ENCODE measurements at places on chromosomes 4 and X.
A peak's percentile ranks its signal among the peaks of the same experiment; 100 is the strongest.

- no peak for DNase-seq
Measured at GRCh38 chrX:4451591-4451990, 738.1 kb upstream of the PRKX start.

- no peak for DNase-seq
Measured at GRCh38 chr4:57490520-57491255, 380.5 kb upstream of the IGFBP7 start.

- no peak for DNase-seq
Measured at GRCh38 chr4:181166742-181167399, 1076.3 kb upstream of the TENM3 start.

- DNase-seq: no peak
Measured at GRCh38 chr4:159871141-159871540, 768.3 kb downstream of the RAPGEF2 start.

- DNase-seq: no peak
Measured at GRCh38 chrX:37712458-37712857, 26.9 kb downstream of the XK start.

GRCh38 chr4:79977131-79977840 is 95.7 kb downstream of the ANTXR2 start:
- DNase-seq: no peak

DNA sequence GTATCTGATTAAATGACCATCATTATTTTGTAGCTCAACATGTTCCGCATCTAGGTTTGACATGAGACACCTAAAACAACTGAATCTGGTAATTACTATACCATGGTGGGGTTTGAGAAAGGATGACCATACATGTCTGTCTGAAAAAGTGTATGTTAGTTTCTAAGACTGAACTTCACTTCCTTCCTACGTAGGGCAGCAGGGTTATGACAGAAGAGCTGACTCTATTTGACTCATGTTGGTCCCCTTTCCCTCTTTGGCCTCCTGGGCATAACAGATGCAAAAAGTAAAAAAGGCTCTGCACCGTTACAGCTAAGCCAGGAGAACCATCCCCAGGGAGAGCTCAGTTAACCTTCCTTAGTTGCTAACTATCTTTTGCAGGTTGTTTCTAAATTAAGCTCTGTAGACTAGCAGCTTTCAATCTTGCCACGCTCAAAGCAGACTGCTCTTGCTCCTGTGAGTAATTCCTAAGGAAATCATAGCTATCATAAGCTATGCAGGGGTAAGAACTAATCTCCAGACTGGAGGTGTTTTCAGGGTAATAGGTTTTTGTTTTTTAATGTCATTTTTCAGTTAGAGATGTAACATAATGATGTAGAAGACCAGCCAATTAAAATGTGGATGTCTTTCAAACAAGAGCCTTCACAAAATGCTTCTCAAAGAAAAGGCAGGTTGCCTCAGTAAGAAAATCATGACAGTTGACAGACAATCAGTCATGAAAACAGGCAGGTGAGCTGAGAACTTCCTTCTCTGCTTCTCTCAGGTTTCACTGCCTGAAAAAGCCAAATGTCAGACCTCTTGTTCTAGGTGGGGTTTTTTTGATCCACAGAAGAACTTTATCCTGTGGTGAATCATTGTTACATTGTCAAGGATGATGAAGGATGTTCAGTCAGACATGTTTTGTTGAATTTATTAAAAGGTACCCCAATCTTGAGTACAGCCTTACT is 66.9 kb upstream of the DAPP1 start:
- DNase-seq: no peak

GRCh38 chr4:121519236-121519838 is 138.5 kb upstream of the QRFPR start:
- DNase-seq: no peak

GRCh38 chr4:8303485-8304281 is 34.1 kb downstream of the HTRA3 start:
- no peak for DNase-seq

GRCh38 chr4:38989487-38989886 is 42.7 kb downstream of the TMEM156 start:
- no peak for DNase-seq

- no peak for DNase-seq
Measured at GRCh38 chr4:54696649-54697048, 38.9 kb downstream of the KIT start.

GRCh38 chr4:69894721-69895120 is 34.8 kb upstream of the SULT1E1 start:
- DNase-seq: no peak

DNA sequence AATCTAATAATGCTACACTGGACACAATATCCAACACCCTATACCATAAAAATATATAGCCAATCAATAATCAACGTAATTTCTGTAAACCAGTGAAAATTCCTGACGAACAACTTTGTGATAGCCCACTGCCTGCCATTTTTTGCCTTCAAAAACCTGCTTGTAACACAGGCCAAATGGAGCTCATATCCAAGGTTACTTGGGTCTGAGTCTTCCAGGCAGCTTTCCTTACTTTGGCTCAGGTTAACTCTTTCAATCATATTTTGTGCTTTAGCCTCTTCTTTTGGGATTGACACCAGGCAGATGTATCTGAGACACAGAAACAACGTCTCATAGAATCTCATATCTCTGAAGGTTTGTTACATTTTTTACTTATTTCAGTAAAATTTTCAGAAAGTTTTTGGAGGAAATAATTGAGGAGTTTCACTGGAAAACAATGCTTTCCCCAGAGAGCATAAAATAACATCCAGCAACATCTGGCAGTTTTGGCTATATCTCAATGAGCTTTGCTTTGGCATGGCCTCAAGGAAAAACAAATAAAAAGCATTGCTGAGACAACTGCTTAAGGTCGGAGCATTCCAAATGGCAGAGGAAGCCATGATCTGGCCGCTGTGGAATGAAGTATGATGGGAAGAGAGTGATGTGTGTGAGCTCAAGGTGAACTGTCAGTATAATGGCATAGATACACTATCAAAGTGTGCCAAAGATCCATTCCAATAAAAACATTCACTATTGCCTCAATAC is 162.9 kb upstream of the SPIN4 start:
- DNase-seq: no peak

DNA sequence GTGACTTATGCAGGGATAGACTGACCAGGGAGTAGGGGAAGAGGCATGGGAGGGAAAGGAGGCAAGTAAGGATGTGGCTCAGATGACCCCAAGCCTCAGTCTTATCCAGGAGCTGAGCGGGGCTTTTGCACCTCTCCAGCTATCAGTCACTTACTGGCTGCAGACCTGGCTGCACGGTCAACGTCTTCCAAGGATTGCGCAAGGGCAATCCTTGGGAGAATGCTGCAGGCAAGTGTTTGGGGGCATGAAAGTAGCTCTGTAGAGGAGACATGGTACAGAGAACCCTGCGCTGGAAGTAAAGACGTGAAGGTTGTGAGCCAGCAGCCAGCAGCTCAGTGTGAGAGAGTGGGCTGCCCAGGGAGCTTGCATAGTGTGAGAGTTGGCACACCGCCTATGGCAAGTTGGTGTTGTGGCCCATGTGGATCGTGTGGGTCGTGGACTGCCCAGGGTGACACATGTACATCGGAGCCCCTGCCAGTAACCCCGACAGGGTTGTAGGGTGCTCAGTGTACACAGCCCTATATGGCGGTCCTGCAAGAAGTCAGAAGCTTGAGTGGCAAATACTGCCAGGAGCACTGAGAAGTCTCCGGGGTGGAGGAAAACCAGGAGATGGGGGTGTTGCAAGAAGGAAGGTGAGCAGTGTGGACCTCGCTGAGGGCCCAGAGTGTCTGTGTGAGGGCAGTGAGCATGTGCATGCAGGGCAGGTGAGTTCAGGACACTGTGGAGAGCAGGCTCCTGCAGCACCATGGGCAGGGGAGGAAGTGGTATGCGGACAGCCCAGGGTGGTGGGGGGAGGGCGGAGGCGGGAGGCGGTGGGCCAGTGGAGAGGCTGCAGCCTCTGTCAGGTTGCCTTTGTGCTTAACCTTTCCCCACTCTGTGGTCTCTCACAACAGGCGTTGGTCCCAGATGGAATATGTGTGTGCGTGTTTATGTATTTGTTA is 50.9 kb downstream of the KIT start:
- DNase-seq: no peak

GRCh38 chr4:38442073-38442788 is 221.8 kb upstream of the KLF3 start:
- DNase-seq: no peak

DNA sequence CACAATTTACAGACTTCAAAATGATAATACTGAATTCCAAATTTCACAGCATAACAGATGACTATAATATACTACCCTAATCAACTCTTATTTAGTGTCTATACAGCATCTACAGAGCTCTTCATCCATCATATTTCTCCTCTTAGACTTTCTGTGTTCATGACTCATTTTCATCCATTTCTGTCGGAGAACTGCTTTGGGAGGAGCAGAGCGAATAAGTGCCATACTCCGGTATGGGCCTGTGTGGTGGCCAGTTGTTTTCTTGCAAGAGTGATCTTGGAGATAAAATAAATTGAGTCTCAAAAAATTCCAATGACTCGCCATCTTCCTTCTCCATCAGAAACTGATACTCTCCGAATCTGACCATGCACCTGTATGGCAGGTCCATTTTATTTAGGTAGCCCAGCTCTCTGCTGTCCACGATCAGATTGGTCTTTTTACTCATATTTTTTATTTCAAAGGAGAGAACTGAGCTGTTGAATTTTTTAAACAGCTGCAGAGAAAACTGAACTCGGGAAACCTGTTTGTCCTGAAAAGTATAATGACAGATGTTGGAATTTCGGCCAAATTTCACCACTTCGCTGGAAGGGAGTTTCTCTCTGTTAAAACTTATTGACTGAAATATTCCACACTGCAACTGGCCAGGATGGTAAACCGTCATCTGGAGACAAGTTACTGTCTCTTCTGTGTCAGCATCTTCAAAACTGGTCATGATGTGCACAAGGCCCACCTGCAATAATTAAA is 7.8 kb downstream of the TIFA start:
- DNase-seq: no peak

DNA sequence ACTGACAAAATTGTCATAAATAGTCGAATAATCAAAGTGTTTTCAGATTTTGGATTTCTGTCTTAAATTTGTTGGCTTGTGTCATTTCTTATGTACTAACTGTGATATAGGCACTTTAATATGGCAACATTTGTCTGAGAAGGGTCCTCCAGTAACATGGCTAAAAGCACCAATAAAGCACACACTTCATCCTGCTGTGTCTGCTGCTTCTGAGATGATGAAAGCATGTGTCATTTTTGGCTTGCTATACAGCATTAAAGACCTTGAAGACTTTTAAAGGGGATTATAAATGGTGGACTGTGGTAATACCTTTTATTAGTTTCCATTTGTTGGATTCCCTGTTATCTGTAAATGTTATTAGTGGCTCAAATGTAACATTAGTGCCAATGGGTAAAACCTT is 551.8 kb upstream of the GRID2 start:
- DNase-seq: no peak

DNA sequence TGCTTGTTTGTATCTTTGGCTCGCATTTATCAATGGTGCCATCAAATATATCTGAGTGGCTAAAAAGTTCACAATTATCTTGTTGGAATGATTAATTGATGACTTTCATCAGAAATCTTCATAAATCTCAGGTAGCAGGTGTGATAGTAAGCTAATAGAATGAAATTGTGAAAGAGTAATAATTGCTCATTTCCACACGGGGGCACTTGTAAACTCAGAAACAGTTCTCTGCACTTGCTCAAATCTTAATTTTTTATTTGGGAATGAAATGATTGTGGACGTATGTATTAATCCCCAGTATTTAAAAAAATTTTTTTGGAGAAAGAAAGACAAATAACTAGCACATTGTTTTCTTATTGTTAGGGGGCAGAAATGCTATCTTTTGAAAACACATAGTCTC is 132.8 kb downstream of the DTHD1 start:
- no peak for DNase-seq

DNA sequence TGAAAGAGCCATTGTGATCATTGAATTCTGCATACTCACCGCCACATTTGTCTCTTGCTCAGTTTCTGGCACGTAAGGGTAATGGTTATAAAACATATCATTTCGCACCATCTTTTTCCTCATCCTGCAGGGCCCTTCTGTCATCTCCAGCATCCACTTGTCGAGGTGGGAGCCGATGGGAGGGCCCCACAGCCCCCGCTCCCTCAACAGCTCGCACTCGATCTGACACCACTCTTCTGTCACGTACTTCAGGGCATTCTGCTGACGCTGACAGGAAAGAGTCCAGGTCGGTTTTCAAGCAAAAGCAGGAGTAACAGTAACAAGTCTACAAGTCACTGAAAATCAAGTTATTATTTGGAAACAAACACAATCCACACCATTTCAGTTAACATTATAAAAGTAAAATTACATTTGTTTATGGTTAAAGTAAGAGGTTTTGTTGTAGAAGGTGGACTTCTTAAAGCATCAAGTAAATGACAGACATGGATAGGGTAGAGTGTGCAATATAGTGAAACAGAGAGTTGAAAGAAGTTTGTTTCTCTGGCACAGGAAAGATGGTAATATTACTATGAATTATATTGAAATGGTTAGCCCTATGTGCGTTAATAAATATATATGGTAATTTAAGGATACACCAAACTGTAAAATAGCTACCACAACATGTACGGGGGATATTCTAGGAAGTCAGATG is 150.6 kb downstream of the CDS1 start:
- DNase-seq: no peak

DNA sequence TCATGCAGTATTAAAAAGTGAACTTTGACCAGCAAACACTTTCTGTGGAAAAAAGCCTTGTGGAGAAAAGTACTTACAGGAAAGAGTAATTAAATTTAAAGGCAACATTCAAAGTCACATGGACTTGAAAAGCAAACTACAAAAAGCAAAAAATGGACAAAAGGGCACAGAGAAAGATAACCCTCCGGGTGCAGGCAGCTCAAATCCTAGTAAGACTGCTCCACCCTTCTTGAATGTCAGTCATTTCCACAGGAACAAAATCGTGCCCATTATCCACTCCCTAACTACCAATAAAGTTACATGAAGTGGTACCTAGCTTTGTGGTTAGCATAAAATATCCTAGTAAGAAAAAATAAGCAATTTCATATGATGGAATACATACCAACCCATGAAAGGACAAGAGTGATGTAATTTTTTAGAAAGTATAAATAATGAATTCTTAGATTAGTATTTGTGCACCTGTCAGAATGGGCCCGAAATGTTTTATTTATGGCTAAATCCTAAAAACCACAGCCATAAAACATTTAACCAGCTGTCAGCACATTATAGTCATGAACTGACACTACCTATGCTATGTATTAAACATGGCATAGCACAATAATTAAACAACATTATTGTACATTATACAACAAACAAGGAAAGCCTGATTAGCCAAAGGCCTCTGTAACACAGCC is 43.3 kb downstream of the MAML3 start:
- no peak for DNase-seq

DNA sequence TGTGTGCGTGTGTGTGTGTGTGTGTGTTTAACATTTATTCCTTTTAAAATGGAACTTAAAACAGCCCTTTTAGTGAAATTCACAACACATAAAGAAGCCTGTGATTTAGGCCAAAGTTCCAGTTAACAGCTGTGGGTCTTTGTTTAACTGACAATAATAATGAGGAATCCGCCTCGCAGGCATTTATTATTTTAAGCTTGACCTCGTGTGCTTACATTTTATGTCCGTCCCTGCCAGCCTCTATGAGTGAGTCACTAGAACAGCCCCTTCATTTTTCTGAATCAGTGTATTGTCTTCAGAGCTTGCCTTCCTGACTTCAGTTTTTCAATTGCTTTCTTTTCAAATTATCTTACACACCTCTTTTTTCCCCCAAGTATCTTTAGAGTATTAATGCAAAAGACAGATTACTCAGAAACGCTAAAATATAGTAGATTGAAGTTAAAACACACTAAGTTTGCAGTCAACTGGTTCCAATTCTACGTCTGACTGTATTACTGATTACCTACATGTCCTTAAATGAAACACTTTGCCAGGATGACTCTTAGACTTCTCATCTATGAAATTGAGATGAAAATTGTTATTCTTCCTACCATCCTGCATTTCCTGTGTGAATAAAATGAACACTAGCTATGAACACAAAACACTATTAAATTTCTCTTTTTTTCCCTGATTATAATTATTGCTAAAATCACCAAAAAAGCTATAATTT is 319.6 kb upstream of the HS3ST1 start:
- peak; percentile 77 for DNase-seq

Data from NCI-H2227 treated with DMSO at 0.1 percent for 48 hours (cell line).